ENCODE measurements at places on chromosomes 12 and 14.

GRCh38 chr12:124861898-124862676 lies 1.6 kb downstream of the SCARB1 start:
- peak; percentile 22 for ATAC-seq

DNA sequence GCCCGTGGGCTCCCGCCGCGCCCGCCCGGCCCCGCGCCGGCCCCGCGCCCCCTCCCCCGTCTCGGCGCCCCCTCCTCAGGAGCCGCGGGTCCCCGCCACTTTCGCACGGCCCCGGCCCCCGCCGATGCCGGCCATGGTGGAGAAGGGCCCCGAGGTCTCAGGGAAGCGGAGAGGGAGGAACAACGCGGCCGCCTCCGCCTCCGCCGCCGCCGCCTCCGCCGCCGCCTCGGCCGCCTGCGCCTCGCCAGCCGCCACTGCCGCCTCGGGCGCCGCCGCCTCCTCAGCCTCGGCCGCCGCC lies 263 bp downstream of the RCOR1 start:
- ATAC-seq = no peak

GRCh38 chr12:69888901-69889300 lies 63.9 kb downstream of the MYRFL start:
- no peak for ATAC-seq

- ATAC-seq = no peak
Observed at GRCh38 chr14:48690349-48690748, 895.8 kb downstream of the RPS29 start.

DNA sequence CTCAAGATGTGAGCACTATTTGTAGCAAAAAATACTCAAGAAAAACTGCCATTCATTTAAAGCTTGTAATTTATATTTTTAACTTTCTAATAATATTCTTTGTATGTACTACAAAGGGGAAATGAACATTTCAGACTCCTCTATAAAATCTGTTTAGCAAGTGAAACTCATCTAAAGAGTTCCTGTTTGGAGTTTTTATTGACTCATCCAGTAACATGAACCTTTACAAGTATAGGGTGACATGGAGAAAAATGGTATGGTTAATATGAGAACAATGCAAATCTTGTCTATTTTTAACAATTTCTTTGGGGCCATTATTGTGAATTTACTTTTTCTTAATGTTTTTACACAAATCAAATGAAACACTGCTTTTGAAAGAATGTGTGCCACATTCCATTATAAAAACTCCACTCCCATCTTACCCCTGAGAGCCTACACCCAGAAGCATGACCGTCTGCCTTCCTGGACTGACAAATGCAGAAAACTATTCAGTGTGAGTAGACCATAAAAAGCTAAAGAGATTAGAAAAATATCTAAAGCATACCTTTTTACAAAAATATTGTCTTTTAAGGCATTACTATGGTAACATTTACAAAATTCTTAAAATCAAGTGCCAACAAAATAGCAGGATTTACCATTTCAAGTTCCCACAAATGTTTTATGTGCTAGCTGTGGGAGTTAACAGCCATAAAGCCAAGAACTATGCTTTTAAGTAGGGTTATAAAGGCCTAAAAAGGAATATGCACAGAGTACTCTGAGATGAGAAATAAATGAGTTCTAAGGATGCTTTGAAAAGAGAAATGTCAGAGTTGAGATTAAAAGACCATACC lies 144.0 kb downstream of the ADAMTS20 start:
- no peak for ATAC-seq

- ATAC-seq = no peak
Observed at GRCh38 chr12:58811346-58811745, 109.0 kb downstream of the LRIG3 start.

DNA sequence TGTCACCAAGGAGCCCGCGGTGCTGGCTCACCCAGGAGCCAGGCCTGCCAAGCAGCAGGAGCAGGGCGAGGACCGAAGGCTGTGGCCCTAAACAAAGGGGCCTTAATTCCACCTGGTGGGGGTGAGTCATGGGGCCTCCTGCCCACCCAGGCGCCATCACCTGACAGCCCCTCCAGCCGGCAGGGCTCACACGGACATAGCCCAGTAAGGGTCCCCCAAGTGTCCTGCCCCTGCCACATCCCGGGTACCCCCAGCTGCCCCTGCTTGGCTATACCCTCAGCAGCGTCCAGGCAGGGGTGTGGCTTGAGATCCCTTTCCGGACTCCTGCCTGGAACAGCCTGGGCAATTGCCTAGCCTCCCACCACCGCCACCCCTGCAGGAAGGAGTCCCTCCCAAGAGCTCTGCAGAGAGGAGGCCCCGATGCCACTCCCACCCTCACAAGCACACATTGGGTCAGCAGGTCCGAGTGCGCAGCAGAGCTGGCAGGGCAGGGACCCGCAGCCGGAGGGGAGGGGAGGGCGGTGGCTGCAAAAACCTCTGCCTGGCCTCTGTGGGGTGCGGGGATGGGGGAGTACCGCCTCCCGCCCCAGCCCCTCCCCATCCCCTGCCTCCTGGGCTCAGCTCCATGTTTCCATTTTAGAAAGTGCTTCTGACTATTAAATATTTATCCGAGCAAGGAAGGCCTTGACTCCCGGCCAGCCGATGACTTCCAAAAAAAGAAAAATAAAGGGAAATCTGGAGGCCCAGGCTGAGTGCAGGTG lies 4.6 kb downstream of the AHNAK2 start:
- no peak for ATAC-seq

- ATAC-seq = no peak
Observed at GRCh38 chr12:6701078-6701768, 608 bp upstream of the PIANP start.

DNA sequence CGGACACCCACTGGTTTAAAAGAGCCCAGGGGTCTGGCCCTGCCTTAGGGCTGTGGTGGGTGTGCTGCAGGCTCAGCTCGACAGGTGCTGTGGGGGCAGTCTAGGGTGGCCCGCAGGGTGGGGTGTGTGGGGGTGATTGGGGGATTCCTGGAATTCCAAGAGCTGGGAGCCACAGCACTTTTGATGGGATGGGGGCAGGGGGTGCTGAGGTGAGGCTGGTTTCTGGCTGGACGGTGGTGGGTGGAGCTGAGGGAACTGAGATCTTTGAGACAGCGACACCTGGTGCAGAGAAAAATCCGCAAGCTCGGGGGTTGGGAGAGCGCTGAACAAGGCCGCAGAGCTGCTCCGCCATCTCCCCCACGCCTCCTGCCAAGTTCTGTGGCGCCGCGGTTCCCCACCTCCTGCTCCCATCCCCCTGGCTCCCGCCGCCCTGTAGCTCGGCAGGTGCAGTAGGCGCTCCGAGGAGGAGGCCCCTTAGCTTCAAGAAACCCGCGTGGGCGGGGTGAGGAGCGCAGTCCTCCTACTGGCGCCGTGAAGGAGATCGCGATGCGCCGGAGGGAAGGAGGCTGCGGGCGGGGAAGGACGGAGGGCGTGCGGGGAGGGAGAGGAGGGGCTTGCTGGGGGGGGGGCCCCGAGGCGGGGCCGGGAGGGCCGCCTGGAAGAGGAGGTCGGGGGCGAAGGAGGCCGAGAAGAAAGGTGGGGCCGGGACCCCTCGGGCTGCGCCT lies 1.3 kb upstream of the TEDC1 start:
- peak; percentile 13 for ATAC-seq

DNA sequence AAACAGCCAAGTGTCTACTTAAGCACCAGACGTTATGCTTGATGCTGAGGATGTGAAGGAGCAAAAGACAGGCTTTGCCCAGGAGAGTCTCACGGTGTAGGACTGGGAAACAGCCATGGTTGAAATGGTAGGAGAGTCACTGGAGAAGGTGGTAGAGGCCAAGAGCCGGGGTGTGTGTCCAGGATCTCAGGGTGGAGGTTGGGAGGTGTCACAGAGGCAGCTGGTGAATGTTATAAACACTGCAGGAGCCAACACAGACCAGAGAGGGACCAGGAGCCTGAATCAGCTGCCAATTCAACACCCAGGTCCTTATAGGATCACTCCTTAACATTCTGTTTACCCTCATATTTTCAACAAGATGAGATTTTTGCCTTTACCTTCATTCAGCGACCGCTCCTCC lies 7.5 kb downstream of the NID2 start:
- ATAC-seq = no peak

DNA sequence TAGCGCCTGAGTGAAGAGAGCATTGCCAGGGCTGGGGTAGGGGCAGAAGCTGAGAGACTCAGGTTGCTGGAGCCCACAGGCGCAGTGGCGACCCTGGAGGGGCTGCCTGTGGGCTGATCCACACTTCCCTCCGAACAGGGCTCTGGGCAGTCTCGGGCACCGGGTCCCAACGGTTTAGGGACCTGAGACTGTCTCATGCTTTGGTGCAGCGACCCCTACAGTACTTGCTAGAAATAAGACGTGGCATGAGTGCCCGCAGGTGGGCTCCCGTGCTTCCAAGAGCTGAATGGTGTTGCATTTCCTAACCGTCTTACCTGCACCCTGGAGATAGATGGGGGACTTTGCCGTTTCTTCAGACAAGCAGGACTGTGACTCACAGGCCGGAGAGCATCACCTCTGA lies 57.4 kb downstream of the AACS start:
- ATAC-seq = no peak

DNA sequence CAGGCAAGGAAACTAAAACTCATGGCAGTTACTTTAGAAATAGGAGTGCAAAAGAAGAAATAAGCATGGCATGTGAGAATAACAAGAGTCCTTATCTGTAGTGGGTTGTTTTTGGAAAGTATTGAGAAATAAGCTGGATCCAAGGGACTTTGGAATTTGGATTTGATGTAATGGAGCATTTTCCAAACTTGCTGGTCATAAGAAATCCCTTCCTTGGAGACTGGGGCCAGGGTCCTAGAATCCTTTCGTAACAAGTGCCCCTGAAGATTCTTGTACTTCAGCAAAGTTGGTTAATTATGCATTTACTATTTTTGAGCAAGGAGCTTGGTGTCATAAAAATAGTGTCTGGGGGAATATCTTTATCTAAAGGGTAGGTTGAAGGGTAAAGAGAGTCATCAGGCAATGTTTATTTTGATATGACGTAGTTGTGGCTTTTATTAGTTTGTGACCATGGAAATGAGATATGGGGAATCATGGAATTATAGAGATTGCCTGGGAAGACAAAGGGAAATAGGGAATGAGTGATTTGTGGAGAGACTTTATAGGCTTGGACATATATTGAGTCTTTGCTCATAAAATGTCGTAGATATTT lies 53.9 kb downstream of the WNK1 start:
- no peak for ATAC-seq

DNA sequence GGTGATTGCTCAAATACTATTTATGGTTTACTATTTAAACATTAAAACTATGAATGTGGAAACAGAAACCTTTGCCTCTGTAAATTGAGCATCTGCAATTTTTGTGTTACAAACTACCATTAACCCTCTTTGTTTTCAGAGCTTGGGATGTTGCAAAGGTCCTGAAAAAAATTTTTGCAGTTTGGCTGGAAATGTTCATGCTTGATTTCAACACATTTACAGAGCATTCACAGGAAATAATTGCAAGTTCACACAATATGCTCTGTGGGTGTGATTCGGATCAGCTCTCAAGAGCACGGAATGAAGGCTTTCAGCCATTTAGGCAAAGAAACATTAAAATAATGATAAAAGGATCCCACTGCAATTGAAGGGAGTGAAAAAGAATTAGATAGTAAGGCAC lies 232.9 kb downstream of the ATP23 start:
- ATAC-seq = no peak

GRCh38 chr12:107464644-107465043 lies 221.0 kb upstream of the PWP1 start:
- ATAC-seq = no peak

GRCh38 chr14:21534576-21534975 lies 8.4 kb upstream of the SALL2 start:
- ATAC-seq = no peak

DNA sequence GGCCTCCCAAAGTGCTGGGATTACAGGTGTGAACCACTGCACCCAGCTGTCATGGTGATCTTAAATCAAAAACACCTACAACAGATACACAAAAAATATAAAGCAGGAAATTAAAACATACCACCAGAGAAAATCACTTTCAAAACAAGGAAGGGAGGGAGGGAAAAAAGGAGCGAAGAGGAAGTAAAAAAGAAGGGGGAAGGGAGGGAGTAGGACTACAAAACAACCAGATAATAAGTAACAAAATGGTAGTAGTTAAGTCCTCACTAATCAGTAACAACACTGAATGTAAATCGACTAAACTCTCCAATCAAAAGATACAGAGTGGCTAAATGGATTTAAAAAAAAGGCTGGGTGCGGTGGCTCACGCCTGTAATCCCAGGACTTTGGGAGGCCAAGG lies 89.0 kb downstream of the SH2B3 start:
- no peak for ATAC-seq

GRCh38 chr14:50920482-50921230 lies 23.6 kb downstream of the PYGL start:
- no peak for ATAC-seq

GRCh38 chr12:52041695-52042123 lies 9.5 kb upstream of the NR4A1 start:
- ATAC-seq = no peak

DNA sequence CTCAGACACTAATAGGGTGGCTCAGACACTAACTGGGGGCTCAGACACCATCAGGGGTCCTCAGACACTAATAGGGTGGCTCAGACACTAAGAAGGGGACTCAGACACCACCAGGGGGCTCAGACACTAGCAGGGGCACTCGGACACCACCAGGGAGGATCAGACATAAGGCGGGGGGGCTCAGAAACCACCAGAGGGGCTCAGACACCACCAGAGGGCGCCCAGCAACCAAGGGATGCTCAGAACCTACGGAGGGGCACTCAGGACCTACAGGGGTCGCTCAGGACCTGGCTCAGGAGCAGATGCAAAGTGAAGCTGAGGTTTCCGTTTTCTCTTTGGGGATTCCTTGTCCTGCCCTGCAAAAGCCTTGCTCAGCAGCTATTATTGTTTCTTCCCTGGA lies 448.5 kb downstream of the TMEM121 start:
- peak; percentile 52 for ATAC-seq

DNA sequence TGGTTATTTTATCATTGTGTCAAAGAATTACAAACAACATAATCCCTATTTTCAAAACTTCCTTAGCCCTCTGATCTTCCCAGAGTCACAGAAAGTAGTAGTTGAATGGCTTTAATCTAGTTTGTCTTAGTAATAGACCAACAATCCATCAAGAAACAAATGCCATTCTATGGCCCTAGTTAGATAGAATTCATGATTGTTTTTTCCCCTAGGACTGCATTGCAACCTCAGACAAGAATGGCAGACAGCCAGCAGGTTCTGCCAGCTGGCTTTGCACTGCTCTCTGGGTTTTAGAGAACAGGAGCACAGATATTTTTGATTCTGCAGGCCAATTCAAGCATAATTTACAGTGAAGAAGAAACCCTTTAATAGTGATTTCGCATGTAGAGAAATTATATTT lies 33.8 kb downstream of the SYT1 start:
- ATAC-seq = no peak

DNA sequence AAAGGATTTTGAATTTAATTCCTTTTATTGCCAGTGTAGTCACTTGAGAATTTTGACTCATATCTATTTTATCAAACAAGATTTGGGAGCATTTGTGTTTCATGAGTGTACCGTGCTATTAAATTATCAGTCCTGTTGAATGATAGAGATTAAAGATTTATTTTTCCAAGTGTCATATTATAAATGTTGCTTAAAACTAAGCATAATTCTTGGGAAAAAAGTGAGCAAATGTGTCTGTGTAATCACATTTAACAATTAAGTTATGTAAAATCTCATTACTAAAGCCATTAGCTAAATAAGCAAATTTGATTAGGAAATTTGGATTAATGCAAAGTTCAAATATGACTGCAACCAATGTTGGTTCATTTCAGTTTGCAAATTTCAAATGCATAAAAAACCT lies 266.7 kb downstream of the TMTC2 start:
- no peak for ATAC-seq

GRCh38 chr12:6476489-6476888 lies 6.0 kb upstream of the VAMP1 start:
- no peak for ATAC-seq
